ENCODE measurements at places on chromosomes 1 and 21. TPM values are rescaled to one million over a fixed set of nuclear protein-coding genes. Genes with fewer than 3 reads are reported as not detected.

The SLFNL1 gene
- 0.39 TPM for total RNA-seq

The ANKRD34A gene
- 0.60 TPM for total RNA-seq

DNA sequence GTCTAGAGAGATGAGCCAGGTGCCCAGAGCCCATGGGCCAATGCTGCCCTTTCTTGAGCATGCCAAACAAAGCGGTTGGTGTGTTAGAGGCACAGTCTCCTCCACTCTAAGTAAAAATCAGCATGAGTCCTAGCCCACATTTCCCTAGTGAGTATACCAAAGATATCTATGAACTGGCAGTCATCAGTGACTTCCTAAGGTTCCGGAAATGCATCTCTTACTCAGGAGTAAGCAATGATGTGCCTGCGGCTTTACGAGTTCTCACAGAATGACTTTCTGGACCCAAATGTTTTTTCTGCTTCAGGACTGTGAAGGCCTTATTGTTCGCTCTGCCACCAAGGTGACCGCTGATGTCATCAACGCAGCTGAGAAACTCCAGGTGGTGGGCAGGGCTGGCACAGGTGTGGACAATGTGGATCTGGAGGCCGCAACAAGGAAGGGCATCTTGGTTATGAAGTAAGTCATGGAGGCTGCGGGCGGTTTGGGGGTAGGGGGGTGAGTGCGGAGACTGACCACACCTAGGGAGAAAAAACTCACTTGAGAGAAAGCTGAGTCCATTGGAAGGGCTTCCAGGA is 9.2 kb downstream of the PHGDH start:
- no peaks in the 10 kb centered on the region for H3K36me3 ChIP-seq
- no peak overlapping the region for H3K27ac ChIP-seq
- no peak for DNase-seq

- no peak overlapping the region for H3K4me3 ChIP-seq
- no peak overlapping the region for H3K27ac ChIP-seq
- no peak for DNase-seq
- no peaks in the 10 kb centered on the region for H3K36me3 ChIP-seq
- no peaks in the 10 kb centered on the region for H3K4me1 ChIP-seq
These were observed 245.7 kb upstream of the RGS18 start for GRCh38 chr1:191912517-191912916.

GRCh38 chr1:78622548-78622947 is 2.3 kb downstream of the IFI44L start:
- no peak overlapping the region for H3K4me3 ChIP-seq
- peaks cover 18% of the 10 kb centered on the region for H3K4me1 ChIP-seq
- no peak overlapping the region for H3K27ac ChIP-seq
- no peaks in the 10 kb centered on the region for H3K36me3 ChIP-seq
- no peak for DNase-seq

GRCh38 chr1:31383967-31384366 is 11.1 kb upstream of the FABP3 start:
- H3K36me3 ChIP-seq: no peaks in the 10 kb centered on the region
- H3K27ac ChIP-seq: no peak overlapping the region
- H3K4me3 ChIP-seq: no peak overlapping the region
- no peaks in the 10 kb centered on the region for H3K4me1 ChIP-seq
- DNase-seq: no peak
- H3K27me3 ChIP-seq: no peaks in the 10 kb centered on the region

- DNase-seq: peak; percentile 6
- no peak overlapping the region for H3K4me3 ChIP-seq
- no peak overlapping the region for H3K27ac ChIP-seq
These were observed 41.6 kb upstream of the VWA5B1 start for GRCh38 chr1:20248971-20249612.

DNA sequence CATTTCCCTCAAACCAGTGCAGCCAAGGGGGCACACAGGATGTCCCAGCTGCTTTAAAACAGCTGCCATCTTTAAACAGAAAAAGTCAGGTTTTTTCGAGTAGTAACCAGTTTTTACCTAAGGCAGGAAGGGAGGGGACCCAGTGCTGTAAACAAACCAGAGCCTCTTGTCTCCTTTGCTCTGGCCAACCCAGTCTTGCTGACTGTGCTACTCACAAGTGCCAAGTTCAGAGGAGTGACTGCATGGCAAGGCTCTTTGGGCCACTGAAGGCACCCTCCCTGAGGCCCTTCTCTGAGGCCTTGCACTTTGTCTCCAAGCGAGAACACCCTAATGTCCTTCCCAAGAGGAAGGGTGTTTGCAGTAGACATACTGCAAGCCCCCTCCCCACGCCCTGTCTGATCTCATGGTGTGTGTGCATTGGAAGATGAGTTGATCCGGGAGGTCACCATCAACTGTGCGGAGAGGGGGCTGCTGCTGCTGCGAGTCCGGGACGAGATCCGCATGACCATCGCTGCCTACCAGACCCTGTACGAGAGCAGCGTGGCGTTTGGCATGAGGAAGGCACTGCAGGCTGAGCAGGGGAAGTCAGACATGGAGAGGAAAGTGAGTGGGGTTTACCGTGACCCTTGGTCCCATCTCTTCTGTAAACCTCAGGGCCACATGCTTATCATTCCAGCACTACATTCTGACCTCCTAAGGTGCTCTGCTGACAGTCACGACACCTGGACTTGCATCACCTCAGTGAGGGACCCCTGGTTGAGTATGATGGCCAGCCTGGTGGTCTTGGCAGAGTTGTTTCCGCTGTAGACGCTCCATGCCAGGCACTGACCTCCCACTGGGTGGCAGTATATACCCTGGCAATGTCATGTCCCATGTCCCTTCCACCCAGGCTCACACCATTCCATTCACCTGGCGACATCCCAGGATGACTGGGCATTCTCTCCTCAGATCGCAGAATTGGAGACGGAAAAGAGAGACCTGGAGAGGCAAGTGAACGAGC is 4.7 kb downstream of the DNALI1 start:
- no peak overlapping the region for H3K4me3 ChIP-seq
- H3K36me3 ChIP-seq: peaks cover 5% of the 10 kb centered on the region
- no peak overlapping the region for H3K27ac ChIP-seq
- peak; percentile 15 for DNase-seq

Measured in endothelial cell of umbilical vein (primary cell).